ENCODE measurements at places on chromosomes 7 and 10. TPM values are rescaled to one million over a fixed set of nuclear protein-coding genes. Genes with fewer than 3 reads are reported as not detected.

AKR1C4 gene
- not detected for total RNA-seq

CDK6 gene
- 32.6 TPM for total RNA-seq

MACROH2A2 gene
- total RNA-seq, result 75.2 TPM

NIPSNAP2 gene
- 39.4 TPM for total RNA-seq

ZNF467 gene
- 64.2 TPM for total RNA-seq

ODAD2 gene
- total RNA-seq, result 3.9 TPM

GDI2 gene
- 320 TPM for total RNA-seq

ENTPD1 gene
- total RNA-seq, result 102 TPM

NEUROG3 gene
- not detected for total RNA-seq

LIPJ gene
- total RNA-seq, result not detected

SLC39A12 gene
- total RNA-seq, result 0.10 TPM

CALHM1 gene
- total RNA-seq, result not detected

AIFM2 gene
- 1.7 TPM for total RNA-seq

TWNK gene
- total RNA-seq, result 10.5 TPM

TAF3 gene
- 12.4 TPM for total RNA-seq

OPALIN gene
- not detected for total RNA-seq

AKR1B15 gene
- total RNA-seq, result not detected

ATOH7 gene
- 0.23 TPM for total RNA-seq

GIMAP2 gene
- total RNA-seq, result 1.9 TPM

CLDN3 gene
- total RNA-seq, result 0.36 TPM

All from endothelial cell (in vitro differentiated cells).